Islet precursor cell (in vitro differentiated cells): ENCODE measurements at places on chromosomes 6 and 20.

DNA sequence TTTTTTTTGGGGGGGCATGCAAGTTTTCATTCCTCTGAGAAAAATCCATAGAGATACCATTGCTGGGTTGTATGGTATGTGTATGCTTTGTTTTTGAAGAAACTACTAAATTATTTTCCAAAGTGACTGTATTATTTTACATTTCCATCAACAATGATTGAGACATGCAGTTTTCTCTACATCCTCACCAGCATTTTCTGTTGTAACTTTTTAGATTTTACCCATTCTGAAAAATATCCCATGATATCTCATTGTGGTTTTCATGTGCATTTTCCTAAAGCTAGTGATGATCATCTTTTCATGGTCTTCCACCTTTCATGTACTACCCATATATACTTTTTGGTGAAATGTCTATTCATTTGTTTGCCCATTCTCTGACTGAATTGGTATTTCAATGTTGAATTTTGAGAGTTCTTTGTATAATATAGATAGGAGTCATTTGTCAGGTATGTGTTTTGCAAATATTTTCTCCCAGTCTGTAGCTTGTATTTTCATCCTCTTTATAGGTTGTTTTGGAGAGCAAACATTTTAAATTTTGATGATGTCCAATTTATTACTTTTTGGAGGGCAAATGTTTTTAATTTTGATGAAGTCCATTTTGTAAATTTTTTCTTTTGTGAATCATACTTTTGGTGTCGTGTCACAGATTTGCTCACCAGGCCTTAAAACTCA is 827.5 kb upstream of the CITED2 start:
- DNase-seq: no peak

DNA sequence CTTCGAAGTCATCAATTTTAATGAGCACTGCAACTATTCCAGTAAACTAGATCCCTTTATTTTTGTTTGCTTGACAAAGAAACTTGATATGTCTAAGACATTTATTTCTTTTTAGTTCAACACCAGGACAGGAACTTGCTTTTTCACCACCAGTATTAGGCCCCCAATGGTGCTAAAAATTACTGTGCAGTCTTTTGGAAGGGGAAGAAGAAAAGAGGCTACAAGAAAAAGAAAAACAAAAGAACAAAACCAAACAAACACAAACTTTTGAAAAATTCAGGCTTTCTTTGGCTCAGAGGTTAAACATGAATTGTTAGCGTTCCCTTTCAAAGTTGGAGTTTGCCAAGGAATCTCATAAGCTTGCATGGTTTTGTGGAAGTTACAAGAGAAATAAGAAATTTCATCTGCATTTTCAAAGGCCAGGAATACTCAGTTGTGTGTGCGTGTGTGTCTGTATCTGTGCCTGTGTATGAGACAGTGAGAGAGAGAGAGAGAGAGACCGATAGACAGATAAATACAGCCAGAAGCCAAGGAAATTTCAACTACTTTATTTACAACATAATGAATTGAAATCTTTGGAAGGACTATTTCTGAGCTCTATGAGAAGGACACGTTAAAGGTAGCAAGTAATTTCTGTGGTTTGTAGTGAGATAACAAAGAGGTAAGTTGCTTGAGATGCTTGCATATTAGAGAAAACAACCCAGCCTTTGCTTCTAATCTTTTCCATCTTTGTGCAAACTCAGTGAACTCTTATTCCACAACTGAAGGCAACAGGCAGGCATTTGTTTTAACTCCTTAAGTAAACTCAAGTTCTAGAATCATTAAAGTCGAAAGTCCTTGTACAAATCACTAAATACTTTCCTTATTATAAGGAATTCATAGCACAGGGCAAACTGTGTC is 171.0 kb upstream of the CITED2 start:
- DNase-seq: no peak

GRCh38 chr6:56143796-56144195 is 103.6 kb downstream of the COL21A1 start:
- no peak for DNase-seq

- DNase-seq: peak; percentile 93
Observed at GRCh38 chr20:32017711-32018251, 7.5 kb downstream of the CCM2L start.

DNA sequence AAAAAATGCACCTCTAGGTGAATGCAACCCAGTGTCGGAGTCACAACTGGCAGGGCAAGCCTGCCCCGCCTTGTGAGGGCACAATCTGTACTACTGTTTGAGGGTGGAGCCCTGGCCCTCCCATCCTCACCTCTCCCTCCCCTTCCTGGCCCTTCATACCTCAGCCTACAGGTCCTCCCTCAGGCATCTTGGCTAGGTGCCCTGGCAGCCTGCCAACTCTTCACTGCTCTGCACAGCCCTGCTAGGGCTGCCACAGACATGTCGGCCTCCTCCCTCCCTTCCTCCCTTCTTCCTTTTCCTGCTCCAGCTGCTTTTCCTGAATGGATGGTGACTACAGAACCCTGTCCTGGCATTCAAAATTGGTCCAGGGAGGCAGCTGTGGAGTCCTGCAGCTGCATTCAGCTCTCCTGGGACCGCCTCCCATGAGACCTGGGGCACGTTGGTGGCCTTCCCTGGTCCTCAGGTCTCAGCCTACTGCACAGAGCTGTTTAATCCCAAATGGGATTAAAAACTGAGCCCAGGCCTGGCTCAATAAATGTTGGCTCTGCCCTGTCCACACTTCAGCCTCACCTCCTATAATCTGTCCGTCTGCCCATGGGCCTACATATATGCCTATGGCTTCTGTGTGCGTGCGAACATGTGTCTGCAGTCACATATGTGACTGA is 52.7 kb downstream of the CDH22 start:
- no peak for DNase-seq

GRCh38 chr6:108163267-108163643 is 2.6 kb upstream of the NR2E1 start:
- no peak for DNase-seq

DNA sequence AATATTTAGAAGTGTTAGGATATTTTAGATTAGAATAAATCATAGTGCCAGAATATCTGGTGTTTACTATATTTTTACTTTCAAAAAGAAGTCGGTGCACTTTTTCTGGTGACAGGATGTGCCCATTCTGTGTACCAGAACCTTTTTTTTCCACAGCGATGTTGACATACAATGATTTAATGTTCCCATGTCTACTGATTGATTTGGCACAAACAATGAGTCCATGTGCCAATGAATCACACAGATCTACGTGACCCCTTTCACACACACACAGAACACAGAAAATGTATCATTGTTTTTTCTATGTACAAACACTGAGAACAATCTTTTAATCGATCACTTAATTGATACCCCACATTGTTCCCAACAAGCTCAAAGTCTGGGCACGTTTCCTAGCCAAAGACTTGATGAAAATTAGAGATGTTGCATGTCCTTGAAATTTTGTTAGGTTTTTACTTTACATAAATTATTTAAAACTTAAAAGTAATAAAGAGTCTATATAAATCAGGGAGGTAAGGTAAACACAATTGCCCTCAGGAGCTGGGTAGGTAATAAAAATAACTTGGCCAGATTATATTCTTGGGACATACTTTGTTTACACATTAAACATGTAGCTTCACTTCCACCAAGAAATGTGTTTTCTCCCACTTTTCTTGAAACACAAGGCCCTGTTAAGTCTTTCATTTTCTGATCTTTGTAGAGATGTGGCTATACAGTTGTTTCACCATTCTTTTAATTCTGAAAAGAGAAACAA is 36.4 kb upstream of the SOX4 start:
- DNase-seq: no peak

DNA sequence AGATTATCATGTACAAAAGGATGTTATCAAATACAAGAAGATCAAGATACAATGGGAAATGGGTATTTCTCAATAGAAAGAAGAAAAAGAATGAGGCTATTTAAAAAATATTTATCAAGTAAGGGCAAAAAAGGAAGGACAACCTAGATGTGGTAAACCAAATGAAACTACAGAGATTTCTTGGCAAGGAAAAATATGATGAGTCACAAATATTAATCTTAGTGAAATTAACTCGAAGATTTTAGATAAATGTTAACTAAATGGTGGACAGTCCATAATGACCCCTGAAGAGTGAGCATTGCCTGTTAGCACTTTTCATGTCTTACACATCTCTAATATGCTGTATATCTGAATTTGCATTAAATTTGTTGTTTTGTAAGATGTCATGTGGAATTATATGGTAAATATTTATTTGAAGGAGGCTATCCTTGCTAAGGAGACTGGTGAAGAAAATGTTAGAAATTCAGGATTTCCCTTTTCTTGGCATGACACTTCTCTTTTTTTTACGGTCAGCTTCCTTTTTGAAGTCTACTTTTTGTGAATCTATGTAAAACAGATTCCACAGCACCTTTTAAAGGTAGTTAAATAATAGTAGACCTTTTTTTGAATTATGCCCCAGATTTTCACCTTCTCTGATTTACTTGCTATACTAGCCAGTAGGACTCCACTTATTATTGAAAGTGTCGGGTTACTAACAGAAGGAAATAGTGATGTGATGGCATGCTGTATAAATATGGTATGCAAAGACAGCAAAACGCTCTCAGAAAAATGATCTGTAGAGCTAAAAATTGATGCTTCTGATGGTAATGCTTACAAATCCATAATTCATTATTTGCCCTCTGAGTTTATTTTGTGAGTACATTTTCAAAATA is 120.5 kb downstream of the HIVEP1 start:
- no peak for DNase-seq

DNA sequence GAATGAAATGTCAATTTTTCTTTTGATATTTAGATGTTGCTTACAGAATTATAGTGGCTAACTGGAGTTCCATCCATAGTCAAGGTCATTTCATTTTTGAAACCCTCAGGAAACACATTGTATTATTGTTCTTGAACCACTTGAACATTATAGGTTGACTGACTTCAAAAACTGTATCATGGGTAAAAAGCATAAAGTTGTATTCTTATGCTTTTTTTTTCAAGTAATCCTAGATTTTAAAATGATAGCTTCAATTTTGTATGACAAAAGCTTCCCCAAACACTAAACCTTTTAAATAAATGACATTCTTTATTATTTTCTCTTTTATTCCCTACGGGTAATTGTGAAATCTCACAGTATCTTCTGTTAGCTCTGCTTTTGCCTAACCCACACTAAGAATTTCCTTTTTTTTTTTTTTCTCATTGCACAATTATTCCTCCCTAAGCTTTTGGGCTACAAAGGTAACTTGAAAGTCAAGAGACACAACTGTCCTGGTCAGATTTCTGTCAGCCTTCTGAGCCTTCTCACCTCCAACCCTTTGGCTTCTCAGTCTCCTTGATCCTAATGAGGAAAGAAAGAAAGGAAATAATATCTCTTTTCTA is 36.9 kb upstream of the LAMA4 start:
- no peak for DNase-seq

GRCh38 chr6:108767418-108768165 is 80.6 kb upstream of the ARMC2 start:
- peak; percentile 37 for DNase-seq

DNA sequence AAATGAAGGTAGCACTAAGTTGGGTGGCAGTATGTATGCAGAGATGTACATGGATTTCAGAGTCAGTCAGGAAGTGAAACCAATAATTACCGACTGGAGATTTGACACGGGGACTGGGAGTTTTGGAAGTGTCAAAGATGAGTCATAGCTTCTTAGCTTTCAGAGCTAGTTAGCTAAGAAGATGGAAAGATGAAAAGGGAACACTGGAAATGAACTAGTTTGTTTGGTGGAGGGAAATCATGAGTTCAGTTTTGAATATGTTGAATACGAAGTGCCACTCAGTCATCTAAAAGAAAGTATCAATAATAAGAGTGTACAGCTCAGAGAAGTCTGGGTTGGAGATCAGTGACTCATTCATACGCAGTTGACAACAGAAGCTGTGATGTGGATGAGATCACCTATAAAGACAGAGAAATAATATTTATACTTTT is 7.5 kb downstream of the ESF1 start:
- no peak for DNase-seq

DNA sequence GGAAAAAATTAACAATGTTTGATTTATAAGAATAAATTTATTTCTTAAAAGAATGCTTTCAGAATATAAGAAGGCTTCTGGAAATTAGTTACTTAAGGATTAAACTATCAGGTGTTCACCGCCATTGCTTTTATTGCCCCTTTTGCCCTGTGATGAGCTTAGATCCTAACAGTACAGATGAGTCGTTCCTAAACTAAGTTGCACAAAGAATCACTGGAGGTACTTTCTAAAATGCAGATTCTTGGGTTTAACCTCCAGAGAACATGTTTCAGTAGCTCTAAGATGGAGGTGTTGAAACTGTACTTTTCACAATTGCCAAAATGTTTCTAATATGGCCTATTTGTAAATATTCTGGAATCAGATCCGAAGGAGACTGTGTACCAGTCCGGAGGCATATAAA is 211.9 kb downstream of the GMDS start:
- no peak for DNase-seq

GRCh38 chr6:137352859-137353258 is 133.7 kb upstream of the IFNGR1 start:
- no peak for DNase-seq

GRCh38 chr6:24032896-24033688 is 92.9 kb upstream of the NRSN1 start:
- DNase-seq: peak; percentile 85

GRCh38 chr20:9218531-9218961 is 149.7 kb downstream of the PLCB4 start:
- DNase-seq: no peak

DNA sequence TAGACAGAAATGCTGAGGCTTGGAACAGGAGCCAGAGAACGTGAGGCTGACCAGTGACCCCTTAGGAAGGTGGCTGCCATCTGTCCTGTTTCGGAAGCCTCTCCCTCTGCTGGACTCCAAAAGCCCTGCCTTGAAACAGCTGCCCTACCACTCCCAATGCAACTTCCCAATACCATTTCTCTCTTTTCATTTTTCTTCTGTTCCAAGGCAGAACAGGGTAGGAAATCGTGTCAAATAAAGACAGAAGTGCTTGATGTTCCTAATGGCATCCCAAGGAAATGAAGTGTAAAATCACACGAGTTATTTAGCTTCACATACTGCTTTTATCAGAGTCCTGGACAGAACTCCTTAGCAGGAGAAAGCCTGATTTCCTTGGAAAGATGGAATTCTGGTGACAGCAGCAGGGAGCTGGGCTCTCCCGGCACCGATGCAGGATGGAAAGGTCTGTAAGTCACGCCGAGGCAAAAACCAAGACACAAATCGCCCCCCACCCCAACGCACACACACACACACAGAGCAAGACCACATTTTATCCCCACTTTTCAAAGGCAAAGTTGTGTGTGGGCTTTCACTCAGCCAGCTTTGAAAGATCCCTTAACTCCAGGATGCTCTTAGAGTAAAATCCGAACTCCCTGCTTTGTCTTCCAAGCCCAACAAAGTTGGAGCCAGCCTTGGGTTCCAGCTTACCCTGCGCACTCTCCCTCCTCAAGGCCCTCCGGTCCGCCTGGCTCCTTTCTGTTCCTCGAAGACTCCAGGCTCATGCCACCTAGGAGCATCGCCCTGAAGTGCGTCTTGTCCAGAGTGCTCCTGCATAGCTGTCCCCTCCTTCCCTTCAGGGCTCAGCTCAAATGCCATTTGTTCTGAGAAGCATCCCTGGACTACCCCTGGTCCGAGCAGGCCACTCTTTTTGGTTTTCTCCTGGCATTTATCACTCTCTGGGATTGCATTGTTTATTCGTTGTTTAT is 11.6 kb upstream of the STX16 start:
- DNase-seq: peak; percentile 40
